ENCODE measurements at places on chromosomes 6 and 20.

GRCh38 chr20:2535711-2536559, 438 bp upstream of the TMC2 start:
- DNase-seq: no peak

DNA sequence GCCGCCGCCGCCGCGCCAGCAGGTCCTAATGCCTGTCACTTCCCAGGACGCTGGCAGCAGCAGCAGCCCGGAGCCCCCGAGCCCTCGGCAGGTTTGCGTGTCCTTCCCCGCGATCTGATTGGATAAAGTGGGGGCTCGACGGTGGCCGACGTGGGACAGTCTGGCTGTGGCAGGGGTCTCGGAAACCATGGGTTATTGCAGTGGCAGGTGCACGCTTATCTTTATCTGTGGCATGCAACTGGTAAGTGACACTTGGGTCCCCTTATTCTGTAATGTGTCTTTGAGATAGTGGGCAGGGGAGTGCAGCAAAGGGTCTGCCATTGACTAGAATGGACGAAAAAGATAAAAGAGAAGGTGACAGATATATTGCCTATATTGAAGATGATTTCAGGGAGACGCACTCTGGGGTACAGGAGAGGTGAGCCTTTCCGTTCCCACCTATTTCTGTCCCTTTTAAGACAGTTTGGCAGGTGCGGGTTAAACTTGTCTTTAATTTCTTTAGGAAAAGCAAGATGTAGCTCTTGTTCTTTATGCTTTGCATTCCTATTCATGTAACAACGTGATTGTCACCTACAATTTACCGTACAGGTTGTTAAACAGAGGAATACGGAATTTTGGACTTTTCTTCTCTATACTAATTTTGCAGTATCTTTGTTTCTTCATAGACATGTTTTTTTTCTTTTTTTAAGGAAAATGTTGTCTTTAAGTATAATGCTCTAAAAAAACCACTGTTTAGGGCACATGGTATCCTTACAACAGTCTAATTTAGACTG, 535 bp downstream of the NKAIN2 start:
- DNase-seq: peak; percentile 75

GRCh38 chr6:53984581-53984980, 126.7 kb upstream of the MLIP start:
- no peak for DNase-seq

GRCh38 chr20:59120491-59120890, 43.1 kb upstream of the ZNF831 start:
- DNase-seq: no peak

DNA sequence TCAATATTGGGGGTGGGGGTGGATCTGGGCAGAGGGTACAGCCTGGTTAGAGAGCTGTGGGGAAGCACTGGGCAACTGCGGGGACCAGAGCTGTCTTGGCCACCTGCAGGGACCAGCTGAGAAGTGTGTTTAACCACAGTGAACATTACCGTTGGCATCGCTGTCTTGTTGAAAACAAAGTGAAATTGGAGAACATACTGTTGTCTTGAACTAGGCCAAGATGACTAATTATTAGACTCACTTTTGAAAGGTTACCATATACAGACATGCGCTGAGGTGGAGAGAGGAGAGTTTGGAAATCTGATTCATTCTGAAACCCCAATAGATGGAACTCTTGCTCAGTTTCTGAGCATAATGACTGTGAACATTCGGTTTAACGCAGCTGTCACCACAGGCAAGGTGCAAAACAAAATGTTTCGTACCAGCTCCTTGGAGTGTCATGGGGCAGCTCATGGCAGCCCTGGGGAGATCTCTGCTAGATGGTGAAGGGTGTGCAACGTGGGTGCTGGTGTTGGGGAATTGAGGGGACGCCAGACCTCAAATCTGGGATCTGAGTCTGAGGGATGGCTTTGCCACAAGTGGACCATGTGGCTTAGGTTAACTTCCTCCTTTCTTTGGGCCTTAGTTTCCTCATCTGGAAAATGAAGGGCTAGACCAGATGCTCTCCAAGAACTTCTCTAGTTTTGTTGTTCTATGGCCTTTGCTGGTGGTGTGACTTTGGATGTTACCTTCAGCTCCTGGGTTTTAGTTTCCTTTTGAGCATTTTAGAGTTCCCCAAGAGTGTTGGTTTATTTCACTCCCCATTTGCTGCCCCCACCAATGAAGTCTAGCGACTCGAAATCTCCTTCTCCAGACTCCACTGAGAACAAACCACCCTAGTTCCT, 24.6 kb upstream of the GTSF1L start:
- no peak for DNase-seq

GRCh38 chr6:151284012-151284411, 44.2 kb downstream of the AKAP12 start:
- DNase-seq: no peak

- DNase-seq: no peak
Measured at GRCh38 chr6:142819603-142820337, 125.2 kb downstream of the HIVEP2 start.

DNA sequence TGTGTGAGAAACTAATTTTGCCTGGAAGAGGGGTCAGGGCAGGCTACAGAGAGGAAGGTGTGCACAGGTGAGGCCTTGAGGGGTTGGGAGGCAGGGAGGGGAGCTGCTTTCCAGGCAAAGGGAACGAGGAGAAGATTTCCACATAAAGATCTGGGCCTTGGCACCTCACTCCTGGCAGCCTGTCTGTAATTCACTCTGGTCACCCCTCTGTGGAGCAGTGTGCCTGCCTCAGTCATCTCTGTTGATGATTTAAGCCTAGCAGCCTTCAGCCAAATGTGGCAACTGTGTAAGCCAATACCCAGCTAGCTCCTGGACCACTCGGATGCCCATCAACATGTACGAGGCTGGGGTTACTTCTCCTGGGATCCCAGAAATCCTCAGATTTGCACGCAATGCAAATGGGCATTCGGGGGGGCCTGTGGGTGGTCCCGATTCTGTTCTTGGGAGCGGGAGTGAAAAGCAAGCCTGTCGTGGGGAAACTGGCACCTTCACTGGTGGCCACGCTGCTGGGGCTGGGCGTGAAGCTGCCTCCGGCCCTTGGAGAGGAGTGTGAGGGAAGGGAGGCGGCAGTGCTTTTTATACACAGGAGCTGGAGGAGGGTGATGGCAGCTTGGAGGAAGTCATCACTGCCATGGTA, 360.4 kb downstream of the ZFAND3 start:
- no peak for DNase-seq

DNA sequence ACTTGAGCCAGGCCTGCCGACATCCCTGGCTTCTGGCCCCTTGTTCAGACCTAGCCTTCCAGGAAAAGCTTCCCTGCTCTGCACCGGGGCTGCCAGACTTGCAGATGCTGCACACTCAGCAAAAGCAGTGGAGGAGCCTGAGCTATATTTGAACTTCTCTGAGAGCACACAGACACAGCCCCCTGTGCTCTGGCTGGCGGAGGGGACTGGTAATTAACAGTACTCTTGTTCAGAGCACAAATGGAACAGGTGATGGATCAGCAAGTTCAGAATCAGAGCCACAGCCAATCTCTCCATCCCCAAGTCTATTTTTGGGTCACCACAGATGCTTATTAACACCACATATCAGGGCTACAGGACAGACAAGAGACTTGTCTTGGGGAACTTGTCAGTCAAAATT, 27.6 kb upstream of the RIMS4 start:
- no peak for DNase-seq

GRCh38 chr6:36095497-36096391, 34.6 kb upstream of the MAPK13 start:
- no peak for DNase-seq

DNA sequence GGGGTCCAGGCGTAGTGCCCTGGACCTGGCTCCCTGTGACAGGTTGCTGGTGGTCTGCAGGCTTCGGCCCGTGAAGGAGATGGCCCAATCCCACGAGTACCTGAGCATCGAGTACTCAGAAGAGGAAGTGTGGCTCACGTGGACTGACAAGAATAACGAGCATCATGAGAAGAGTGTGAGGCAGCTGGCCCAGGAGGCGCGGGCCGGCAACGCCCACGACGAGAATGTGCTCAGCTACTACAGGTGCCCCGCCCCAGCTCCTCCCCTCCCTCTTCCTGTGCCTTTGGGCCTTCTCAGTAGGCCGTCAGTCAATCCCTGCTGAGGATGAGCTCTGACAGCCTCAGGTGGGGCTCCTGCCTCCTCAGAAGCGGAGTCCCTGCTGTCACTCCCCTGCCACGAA, 42.6 kb downstream of the UQCC2 start:
- DNase-seq: no peak

DNA sequence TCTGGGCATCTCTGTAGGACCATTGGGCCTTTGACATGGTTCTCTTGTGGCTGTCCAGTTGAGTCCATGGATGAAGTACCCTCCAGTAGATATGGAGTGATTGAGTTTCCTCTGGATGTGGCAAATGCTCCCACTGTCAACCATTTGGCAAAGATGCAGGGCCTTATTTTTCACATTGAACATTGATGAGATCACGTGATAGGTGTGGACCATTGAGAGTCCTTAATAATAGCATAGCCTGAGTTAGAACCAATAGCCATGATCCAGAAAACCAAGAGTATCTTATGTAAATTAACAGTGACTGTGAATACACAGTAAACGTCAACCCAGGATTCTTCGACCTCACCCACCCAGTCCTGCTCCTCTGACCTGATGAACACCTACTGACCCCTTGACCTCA, 3.0 kb upstream of the PERP start:
- DNase-seq: no peak

- DNase-seq: no peak
Measured at GRCh38 chr20:9758752-9759151, 80.1 kb downstream of the PAK5 start.

DNA sequence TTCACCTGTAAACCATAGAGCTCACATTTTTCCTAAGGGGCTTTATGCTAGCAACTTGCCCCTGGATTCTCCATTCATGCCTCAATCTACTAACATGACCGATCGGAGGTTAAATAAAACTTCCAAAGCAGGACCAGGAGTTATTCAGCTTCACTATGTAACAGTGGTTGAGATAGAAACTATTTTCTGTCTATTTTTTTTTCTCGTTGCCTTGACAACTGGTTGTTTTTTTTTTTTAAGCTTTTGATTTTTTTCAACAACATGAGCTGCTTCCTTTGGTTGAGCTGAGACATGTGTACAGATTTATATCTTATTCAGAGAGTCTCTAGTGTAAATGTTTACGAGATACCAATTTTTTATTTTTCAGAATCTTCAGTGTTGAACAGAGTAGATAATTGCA, 85.7 kb downstream of the SHLD1 start:
- DNase-seq: no peak

- no peak for DNase-seq
Measured at GRCh38 chr6:150925976-150926375, 60.5 kb downstream of the MTHFD1L start.

DNA sequence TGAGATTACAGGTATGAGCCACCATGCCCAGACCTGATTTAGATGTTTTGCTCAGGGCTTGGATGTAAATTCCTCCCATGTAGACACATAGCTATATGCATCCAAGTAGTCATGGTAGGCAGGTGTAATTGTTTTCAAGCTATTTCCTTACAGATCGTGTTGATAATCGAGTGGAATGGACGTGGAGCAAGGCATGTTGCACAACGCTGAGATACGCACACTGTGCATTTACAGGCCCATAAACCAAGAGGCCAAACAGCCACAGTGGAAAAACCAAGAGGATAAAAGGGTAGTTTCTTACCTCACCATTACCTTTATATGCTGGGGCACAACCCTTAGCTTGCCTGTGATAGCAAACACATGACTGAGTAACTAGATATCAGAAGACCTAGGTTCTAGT, 51.0 kb upstream of the ADGRF1 start:
- no peak for DNase-seq

GRCh38 chr6:7523922-7524321, 17.5 kb upstream of the DSP start:
- DNase-seq: no peak

- no peak for DNase-seq
Measured at GRCh38 chr6:155916846-155917624, 461.4 kb upstream of the NOX3 start.

DNA sequence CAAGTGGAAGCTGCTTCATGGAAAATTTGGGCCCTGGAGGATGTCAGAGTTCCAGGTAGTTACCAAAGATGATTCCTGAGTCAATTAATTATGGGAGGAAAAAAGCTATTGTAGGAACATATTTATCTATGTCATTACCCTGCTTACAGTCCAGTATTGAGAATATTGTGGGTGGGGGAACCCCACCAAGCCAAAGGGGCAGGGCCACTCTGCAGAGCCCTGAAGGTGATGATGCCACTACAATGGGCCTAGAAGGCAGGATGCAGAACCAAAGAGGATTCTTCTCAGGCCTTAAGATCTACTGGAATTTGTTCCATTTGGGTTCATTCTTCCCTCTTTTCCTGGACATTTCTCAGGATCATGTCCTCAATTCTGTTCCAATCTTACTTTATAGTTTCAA, 375.2 kb upstream of the MARCKS start:
- no peak for DNase-seq

GRCh38 chr6:90406957-90407356, 110.3 kb upstream of the BACH2 start:
- no peak for DNase-seq

- no peak for DNase-seq
Measured at GRCh38 chr6:90413867-90414266, 117.2 kb upstream of the BACH2 start.

DNA sequence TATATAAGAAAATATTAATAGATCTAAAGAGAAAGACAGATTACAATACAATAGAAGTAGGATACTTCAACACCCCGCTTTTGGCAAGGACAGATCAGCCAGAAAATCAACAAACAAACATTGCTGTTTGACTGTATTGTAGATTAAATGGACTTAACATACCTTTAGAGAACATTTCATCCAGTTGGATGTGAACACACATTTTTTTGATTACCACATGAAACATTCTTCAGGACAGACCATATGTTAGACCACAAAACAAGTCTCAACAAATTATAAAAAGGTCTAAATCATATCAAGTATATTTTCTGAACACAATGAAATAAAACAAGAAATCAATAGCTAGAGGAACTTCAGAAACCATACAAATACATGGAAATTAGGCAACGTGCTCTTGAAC, 148.2 kb downstream of the TRMT11 start:
- no peak for DNase-seq

DNA sequence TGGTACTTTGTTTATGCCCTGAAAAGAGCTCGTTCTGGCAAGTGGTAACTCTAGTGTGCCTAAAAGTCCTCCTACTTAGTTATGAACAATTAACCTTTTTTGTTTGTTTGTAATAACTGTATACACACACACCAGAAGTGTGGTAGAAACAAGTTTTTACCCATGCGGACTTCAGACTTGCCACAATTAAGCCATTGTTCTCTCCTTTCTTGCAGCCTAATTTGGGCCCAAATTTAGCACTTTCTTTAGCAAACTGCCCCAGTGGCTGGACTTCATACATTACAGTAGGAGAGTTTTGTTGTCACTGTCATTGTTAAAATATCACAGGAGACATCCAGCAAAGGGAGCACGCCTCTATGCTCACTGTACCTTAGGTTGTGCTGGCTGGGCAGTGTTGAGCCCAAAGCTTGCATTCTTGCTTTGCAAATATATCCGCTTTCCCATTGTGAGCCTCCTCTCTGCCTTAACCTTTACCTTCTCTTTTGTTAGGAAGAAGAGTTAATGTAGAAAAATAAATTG, 53.0 kb downstream of the LRRC1 start:
- DNase-seq: no peak

DNA sequence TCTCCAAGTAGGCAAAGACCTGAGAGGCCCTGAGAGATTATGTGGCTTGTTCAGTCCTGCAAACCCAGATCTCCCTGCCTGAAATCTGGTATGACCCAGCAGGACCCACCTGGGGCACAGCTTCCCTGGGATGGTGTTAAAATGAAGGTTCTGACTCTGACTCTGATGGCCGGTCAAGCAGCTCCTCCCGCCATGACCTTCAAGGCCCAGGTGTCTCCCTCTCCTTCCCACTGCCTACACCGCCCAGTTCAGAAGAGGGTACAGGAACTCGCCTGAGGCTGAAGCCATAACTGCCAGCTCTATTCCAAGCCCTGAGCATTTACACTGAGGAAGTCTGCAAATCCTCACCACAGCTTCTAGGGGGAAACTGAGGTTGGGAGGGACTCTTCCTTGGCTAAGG, 5.9 kb upstream of the CST7 start:
- no peak for DNase-seq
